ENCODE measurements at places on chromosomes 4 and X.

DNA sequence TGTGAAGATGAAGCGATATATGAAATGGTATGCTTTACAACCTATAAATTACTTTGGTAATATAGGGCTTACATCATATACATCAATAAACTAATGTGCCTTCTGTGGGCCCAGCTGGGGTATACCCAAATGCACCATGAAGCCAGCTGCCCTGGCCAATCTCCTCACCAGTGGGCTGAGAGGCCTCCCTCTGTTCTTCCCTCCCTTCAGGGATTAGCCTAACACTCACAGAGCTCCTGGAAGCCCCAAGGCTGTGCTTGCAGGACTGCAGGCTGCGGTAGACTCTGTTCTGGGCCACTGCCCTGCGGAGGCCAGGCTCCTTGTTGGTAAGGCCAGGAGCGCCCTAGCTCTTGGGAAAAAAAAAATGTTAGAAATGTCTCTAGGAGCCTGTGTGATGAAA lies 33.9 kb downstream of the PAGE1 start:
- DNase-seq = no peak
- H3K4me1 ChIP-seq = no peaks in the 10 kb centered on the region
- H3K4me3 ChIP-seq = no peak overlapping the region
- H3K36me3 ChIP-seq = no peaks in the 10 kb centered on the region
- H3K27ac ChIP-seq = no peak overlapping the region

DNA sequence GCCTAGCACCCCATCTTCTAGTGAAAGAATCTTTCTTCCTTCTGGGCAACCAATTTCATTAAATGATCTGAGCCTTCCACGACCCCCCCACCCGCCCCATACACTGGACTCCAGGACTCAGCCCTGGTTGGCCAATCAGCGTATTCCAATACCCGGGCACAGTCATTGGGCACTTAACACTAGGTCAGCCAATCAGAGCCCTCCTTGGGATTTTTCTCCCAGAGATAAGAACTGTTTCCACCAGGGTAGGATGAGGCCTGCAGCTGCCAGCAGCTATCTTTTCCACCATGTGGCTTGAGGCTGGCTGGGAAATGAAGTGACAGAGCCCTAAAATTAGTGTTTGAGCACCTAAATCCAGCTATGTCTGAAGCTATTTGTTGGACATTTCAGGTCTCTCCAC lies 418.8 kb downstream of the BCOR start:
- no peaks in the 10 kb centered on the region for H3K36me3 ChIP-seq
- H3K4me3 ChIP-seq = no peak overlapping the region
- no peak for DNase-seq
- H3K27ac ChIP-seq = no peak overlapping the region

DNA sequence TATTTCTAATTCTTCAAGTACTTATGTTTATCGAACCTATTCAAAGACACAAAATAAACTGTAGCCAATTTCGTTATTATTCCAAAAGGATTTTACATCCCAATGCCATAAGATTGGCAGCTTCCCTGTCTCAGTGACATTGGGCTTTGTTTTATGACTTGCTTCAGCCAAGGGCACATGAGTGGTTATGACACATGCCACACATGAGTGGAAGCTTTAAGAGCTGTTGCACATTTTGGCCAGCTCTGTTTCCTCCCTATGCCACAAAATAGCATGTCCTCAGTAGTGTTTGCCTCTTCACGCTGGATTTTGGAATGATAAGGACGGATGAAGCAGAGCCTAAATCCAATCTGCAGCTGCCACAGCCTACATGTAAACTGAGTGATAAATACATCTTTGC lies 21.9 kb downstream of the SEC24D start:
- H3K36me3 ChIP-seq = peaks cover 20% of the 10 kb centered on the region
- no peak for DNase-seq
- H3K27me3 ChIP-seq = no peaks in the 10 kb centered on the region

DNA sequence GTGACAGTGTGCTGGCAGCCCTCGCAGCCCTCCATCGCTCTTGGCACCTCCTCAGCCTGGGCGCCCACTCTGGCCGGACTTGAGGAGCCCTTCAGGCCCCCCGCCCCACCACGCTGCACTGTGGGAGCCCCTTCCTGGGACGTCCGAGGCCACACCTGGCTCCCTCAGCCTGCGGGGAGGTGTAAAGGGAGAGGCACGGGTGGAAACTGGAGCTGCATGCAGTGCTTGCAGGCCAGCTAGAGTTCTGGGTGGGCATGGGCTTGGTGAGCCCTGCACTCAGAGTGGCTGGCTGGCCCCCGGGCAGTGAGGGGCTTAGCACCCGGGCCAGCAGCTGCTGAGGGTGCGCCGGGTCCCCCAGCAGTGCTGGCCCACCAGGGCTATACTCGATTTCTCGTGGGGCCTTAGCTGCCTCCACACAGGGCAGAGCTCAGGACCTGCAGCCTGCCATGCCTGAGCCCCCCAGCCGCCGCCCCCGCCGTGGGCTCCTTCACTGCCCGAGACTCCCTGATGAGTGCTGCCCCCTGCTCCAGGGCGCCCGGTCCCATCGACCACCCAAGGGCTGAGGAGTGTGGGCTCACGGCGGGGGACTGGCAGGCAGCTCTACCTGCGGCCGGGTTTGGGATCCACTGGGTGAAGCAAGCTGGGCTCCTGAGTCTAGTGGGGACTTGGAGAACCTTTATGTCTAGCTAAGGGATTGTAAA lies 1672.7 kb upstream of the PCDH7 start:
- no peaks in the 10 kb centered on the region for H3K4me1 ChIP-seq
- H3K36me3 ChIP-seq = no peaks in the 10 kb centered on the region
- H3K27me3 ChIP-seq = no peaks in the 10 kb centered on the region

GRCh38 chr4:173436149-173436579 lies 37.2 kb upstream of the SCRG1 start:
- no peak for DNase-seq
- H3K27me3 ChIP-seq = no peaks in the 10 kb centered on the region
- H3K27ac ChIP-seq = no peak overlapping the region
- no peaks in the 10 kb centered on the region for H3K36me3 ChIP-seq
- peaks cover 2% of the 10 kb centered on the region for H3K4me1 ChIP-seq

GRCh38 chr4:17765514-17766286 lies 15.7 kb downstream of the FAM184B start:
- H3K27ac ChIP-seq = no peak overlapping the region
- no peak overlapping the region for H3K4me3 ChIP-seq

DNA sequence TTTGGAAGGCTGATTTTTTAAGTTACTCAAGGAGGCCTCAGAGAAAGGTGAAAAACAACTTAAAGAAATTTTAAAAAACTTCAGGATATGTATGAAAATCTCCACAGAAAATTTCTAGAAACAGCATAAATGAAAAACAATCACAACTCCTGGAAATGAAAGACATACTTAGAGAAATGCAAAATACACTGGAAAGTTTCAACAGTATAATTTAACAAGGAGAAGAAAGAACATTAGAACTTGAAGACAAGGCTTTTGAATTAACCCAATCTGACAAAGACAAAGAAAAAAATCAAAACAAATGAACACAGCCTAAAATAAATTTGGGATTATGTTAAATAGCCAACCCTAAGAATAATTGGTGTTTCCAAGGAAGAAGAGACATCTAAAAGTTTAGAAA lies 300.5 kb downstream of the ANTXR2 start:
- H3K27ac ChIP-seq = no peak overlapping the region
- DNase-seq = no peak
- H3K4me1 ChIP-seq = no peaks in the 10 kb centered on the region
- H3K27me3 ChIP-seq = no peaks in the 10 kb centered on the region

DNA sequence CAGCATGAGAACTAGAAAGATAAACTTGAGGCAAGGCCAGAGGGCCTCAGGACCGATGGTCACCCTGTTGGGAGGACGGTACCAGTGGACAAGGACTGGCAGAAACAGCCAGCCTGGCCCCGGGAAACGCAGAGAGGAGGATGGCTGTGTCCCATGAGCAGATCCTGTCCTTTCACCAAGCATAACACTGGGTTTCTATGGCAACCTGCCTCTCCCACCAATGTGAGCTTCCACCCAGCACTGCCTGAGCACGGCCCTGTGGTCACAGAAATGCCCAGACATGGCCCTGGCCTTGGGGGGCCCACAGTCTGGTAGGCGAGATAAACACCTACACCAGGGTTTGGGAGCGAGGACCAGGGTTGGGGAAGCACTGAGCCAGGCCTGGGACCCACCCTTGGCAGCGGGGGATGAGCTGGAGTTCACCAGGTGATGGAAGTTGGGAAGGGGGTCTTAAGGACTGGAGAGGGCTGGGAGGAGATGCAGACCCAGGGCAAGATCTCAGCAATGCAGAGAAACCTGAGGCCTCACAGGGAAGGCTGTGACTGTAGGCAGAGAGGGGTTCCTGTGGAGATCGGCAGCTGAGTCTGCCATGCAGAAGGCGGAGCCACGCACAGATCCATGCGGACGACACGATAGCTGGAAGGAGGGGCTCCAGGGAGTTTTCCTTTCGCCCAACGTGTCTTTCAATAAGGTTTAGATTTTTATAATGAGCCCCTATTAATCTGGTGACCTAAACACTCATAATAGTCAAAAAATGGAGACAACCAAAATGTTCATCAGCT lies 32.7 kb upstream of the CRMP1 start:
- no peaks in the 10 kb centered on the region for H3K36me3 ChIP-seq
- H3K4me3 ChIP-seq = no peak overlapping the region
- peaks cover 2% of the 10 kb centered on the region for H3K4me1 ChIP-seq
- H3K27ac ChIP-seq = no peak overlapping the region
- no peaks in the 10 kb centered on the region for H3K27me3 ChIP-seq
- no peak for DNase-seq

- no peaks in the 10 kb centered on the region for H3K4me1 ChIP-seq
- H3K36me3 ChIP-seq = no peaks in the 10 kb centered on the region
- H3K4me3 ChIP-seq = no peak within 1 kb of the TSS
- H3K27me3 ChIP-seq = no peaks in the 10 kb centered on the region
- no peak within 1 kb of the TSS for H3K27ac ChIP-seq
These were observed at the start of gene CLIC2 for GRCh38 chrX:155334486-155335336. CLIC2 (minus strand) TSS chrX:155334614; CDS start chrX:155334427, 187 bp downstream.

GRCh38 chr4:24489870-24490269 lies 94.5 kb downstream of the DHX15 start:
- no peak for DNase-seq
- no peak overlapping the region for H3K4me3 ChIP-seq
- H3K4me1 ChIP-seq = no peaks in the 10 kb centered on the region
- H3K36me3 ChIP-seq = no peaks in the 10 kb centered on the region

DNA sequence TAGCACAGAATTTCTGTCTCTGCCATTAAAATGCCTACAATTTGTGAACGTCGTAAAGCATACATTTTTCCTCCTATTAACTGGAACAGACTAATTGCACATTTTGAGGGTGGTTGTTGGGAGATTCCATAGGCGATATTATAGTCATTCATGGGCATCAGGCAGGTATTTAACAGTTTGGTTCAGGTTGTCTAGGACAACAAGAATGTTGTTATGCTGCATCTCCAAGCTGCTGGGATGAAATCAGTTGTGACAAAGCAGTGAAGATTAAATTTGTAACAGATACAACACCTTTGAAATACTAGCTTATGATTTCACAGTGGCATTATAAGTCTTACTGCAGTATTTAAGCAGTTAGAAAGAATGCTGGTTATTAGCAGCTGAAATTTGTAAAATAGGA lies 339.7 kb upstream of the PITX2 start:
- no peaks in the 10 kb centered on the region for H3K27me3 ChIP-seq
- DNase-seq = no peak
- no peaks in the 10 kb centered on the region for H3K4me1 ChIP-seq
- no peak overlapping the region for H3K27ac ChIP-seq

DNA sequence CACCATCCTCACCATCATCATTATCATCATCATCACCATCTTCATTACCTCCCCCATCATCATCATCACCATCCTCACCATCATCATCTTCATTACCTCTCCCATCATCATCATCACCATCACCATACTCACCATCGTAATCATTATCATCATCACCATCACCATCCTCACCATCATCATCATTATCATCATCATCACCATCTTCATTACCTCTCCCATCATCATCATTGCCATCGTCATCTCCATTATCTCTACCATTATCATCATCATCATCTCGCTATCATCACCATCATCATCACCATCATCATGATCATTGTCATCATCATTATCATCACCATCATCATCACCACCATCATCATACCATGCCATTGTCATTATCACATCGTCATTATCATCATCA lies 362.9 kb downstream of the DHRSX start:
- no peaks in the 10 kb centered on the region for H3K27me3 ChIP-seq
- H3K36me3 ChIP-seq = no peaks in the 10 kb centered on the region
- H3K4me3 ChIP-seq = no peak overlapping the region
- H3K4me1 ChIP-seq = no peaks in the 10 kb centered on the region
- H3K27ac ChIP-seq = no peak overlapping the region
- DNase-seq = no peak

DNA sequence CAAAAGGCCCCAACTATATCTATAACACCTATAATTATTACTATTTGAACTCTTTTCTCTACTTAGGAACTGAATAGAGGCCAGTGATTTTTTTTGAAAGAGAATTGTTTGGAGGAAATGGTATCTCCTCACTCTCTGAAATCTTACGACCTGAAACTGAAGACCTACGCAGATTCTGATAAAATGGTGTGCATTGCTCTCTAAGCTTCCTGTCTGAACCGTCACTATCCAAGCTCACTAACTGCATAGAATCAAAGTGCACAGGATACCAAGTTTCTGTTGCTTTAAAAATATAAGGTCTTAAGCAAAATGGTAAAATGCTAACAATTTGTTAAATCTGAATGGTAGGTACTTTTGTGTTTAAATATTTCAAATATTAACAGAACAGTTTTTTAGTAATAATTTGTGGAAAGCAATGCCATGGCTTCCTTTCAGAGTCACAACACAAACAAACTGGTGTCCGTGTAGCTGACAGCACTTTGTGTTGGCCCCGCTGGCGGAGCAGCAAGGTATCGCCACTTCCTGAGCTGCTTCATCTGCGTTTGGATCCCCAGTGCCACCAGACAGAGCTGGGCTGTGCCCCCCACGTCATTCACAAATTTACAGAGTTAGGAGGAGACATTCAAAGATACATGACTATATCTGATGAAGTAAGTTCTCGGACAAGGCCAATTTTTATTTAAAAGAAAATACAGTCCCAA lies 313.9 kb downstream of the FBXW7 start:
- H3K27me3 ChIP-seq = no peaks in the 10 kb centered on the region
- no peak for DNase-seq
- no peak overlapping the region for H3K4me3 ChIP-seq
- no peak overlapping the region for H3K27ac ChIP-seq

DNA sequence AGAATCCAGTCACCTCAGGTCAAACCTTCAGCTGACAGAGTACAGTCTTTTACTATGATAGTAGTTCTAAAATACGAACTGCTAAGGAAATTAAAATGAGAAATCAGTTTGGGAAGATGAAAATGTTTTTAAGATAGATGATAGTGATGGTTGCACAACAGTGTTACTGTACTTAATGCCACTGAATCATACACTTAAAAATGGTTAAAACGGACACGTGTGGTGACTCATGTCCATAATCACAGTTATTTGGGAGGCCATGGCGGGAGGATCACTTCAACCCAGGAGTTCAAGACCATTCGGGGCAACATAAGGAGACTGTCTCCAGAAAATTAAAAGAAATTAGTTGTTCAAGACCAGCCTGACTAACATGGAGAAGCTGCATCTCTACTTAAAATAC lies 41.4 kb downstream of the ABHD18 start:
- H3K4me3 ChIP-seq = no peak overlapping the region
- H3K27me3 ChIP-seq = no peaks in the 10 kb centered on the region
- no peaks in the 10 kb centered on the region for H3K36me3 ChIP-seq
- no peaks in the 10 kb centered on the region for H3K4me1 ChIP-seq
- no peak for DNase-seq

Measured in iPS DF 6.9 (cell line).